Testis (tissue), 5 donors: ENCODE measurements at places on chromosomes 11 and 22. TPM values are rescaled to one million over a fixed set of nuclear protein-coding genes. Genes with fewer than 3 reads are reported as not detected.

The VPREB1 gene
- not detected for total RNA-seq

DNA sequence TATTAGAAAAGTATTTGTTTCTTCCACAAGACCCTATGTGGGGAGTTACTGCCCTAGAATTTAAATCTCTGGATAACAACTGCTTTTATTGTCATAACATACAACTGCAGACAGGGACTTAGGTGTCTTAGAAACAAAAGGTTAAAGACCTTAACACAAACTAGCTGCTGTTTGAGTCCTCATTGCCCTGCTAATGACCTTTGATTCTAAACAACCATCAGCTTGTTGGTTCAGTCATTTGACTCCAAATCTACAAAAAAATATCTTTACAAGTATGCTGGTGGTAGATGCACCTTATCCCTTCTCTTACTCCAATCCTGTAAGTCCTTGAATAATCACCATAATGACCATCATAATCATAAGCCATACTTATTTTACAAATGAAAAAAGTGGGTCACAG is 377.4 kb upstream of the PITPNB start:
- DNase-seq, result no peak
- no peak overlapping the region for H3K4me3 ChIP-seq
- H3K27ac ChIP-seq, result no peak overlapping the region
- H3K36me3 ChIP-seq, result no peaks in the 10 kb centered on the region
- H3K27me3 ChIP-seq, result no peaks in the 10 kb centered on the region

GRCh38 chr11:122306831-122307391 is 190.9 kb upstream of the BLID start:
- H3K4me3 ChIP-seq, result no peak overlapping the region
- DNase-seq, result no peak
- no peaks in the 10 kb centered on the region for H3K36me3 ChIP-seq
- no peaks in the 10 kb centered on the region for H3K27me3 ChIP-seq

The APOBEC3B gene
- 1.4 TPM for total RNA-seq

DNA sequence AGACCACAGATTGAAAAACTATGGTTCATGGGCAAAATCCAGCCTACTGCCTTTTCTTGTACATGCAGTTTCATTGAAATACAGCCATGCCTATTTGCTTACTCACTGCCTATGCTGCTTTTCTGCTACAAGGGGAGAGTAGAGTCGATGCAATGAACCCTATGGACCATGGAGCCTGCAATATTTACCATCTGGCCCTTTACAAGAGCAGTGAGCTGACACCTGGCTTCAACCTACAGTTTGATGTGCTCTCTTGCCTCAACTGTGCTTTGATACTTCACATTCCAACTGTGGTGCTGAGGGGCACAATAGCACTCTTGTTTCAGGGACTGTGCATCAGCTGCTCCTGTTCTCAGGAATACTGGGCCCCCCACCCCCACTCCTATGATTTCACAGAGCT is 239.5 kb upstream of the SORL1-AS1 start:
- no peak for DNase-seq
- H3K36me3 ChIP-seq, result no peaks in the 10 kb centered on the region
- peaks cover 14% of the 10 kb centered on the region for H3K4me1 ChIP-seq
- no peak overlapping the region for H3K27ac ChIP-seq
- H3K4me3 ChIP-seq, result no peak overlapping the region

- H3K4me1 ChIP-seq, result peaks cover 36% of the 10 kb centered on the region
- H3K27ac ChIP-seq, result peak overlapping the region; percentile 85
- H3K27me3 ChIP-seq, result no peaks in the 10 kb centered on the region
These were observed 42.2 kb upstream of the BLID start for GRCh38 chr11:122158171-122158570.

DNA sequence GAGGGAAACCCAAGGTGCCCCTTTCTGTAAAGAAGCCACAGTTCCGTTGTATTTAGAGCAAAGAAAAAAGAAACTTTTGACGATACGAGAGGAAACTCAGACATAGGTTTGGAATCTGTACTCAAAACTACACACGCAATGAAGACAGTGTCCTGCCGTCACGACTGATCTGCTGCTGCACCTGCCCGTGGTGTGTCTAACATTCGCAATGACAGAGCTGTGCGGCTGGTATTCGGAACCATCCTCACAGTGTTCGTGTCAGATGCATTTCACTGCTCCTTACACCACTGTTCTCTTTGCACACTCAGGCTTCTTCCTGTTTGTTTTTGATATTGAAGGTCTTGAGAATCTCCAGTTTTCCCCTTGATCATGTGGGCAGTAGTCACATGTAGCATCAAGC is 84.8 kb downstream of the RTL6 start:
- no peak for DNase-seq
- H3K4me3 ChIP-seq, result no peak overlapping the region
- no peaks in the 10 kb centered on the region for H3K27me3 ChIP-seq

The PANX3 gene
- 0.43 TPM for total RNA-seq

The SLC22A8 gene
- total RNA-seq, result not detected

The FGF3 gene
- total RNA-seq, result 0.50 TPM

The LAYN gene
- 7.0 TPM for total RNA-seq

The KRTAP5-7 gene
- 0.94 TPM for total RNA-seq

DNA sequence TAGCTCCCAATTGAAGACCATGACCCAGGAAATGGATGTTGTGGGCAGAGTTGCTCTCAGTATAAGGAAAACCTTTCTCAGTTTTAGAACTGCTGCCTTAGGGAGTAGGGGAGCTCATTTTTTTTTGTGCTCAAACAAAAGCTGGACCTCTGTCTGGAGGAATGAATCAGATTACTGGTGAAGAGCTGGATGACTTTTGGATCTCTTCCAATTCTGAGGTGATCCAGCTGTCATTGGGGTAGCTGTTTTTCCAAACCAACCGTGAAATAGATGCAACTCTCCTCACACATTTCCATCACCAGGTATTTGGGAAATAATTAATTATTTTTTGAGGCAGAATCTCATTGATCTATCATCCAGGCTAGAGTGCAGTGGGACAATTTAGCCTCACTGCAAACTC is 251.3 kb upstream of the PLET1 start:
- no peaks in the 10 kb centered on the region for H3K4me1 ChIP-seq
- no peaks in the 10 kb centered on the region for H3K27me3 ChIP-seq
- H3K27ac ChIP-seq, result no peak overlapping the region
- DNase-seq, result no peak

DNA sequence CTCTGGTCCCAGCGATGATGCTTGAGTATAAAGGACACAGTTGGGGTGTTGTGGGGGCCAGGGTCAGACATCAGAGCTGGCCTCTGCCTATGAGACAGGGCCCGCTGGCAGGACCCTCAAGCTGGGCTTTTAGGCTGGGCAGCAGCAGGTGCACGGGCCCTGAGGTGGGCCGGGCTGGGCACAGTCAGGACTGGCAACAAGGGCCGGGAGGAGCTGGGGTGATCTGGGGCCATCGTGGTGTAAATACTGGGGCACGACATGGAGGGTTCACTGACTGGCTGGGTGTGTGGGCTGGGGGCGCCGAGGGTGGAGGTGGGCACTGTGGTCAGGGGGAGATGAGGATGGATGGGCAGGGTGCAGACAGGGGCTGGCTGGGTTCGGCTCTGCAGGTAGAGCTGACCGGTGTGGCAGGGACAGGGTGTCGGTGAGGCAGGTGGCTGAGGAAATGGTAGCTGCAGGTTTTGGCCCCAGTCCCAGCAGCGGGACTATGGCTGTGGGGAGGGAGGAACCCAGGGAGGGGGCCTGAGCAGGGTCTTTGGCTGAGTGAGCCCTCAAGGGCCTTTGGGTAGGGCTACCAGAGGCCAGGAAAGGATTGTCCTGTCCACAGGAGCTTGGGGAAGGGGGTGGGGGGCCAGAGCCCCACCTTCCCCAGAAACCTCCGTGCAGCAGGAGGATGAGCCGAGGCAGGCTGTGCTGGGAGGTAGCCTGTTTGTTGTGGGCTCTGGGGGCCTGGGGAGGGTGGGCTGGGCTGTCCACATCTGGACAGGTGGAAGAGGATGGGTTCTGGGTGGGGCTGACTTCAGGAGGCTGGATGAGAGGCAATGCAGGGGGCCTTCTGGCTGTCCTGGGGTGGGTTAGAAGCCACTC is 81.4 kb downstream of the KCNQ1 start:
- DNase-seq, result no peak
- no peak overlapping the region for H3K4me3 ChIP-seq
- H3K36me3 ChIP-seq, result no peaks in the 10 kb centered on the region
- no peaks in the 10 kb centered on the region for H3K4me1 ChIP-seq
- H3K27me3 ChIP-seq, result no peaks in the 10 kb centered on the region

GRCh38 chr11:60492488-60493009 is at the start of gene MS4A12:
MS4A12 (plus strand) TSS chr11:60492778; CDS start chr11:60497319, 4,541 bp downstream.
- no peak for DNase-seq
- no peak within 1 kb of the TSS for H3K27ac ChIP-seq
- no peak within 1 kb of the TSS for H3K4me3 ChIP-seq
- H3K4me1 ChIP-seq, result no peaks in the 10 kb centered on the region
- no peaks in the 10 kb centered on the region for H3K27me3 ChIP-seq

DNA sequence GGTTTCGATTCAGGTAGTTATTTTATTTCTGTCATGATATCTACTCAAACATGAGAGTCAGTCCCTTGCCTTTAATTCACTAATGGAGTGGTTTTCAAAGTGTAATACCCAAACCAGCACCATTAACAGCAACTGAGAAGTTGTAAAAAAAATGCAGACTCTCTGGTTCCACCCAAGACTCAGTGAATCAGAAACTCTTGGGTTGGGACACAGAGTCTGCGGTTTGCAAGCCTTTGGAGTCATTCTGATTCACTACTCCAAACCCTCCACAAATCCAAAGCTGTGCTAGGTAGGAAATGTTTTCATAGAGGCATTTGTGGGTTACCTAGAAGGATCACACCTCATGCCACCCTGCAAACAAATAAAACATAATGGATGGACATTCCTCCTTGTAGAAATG is 340.1 kb downstream of the NTM start:
- no peak overlapping the region for H3K4me3 ChIP-seq
- H3K4me1 ChIP-seq, result no peaks in the 10 kb centered on the region
- H3K27ac ChIP-seq, result no peak overlapping the region
- no peaks in the 10 kb centered on the region for H3K36me3 ChIP-seq
- no peaks in the 10 kb centered on the region for H3K27me3 ChIP-seq

The TMEM151A gene
- 1.4 TPM for total RNA-seq

The MS4A15 gene
- total RNA-seq, result 0.56 TPM

DNA sequence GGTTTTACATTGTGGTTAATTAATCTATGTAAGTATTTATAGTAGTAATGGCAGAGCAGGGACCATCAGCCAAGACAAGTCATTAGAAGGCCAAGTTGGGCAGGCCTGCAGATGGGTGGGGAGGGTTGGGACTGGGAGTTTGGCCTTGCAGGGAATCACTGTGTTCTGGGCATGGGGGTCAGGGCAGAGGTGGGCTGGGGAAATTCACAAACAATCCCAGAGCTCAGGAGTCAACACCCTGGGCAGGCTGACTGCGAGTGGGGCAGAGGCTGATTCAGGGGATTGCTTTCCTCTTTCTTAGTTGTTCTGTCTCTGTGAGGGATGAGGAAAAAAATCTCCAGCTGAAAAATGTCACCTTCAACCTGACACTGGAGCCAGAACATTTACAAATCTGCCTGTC is 322.5 kb downstream of the NTM start:
- no peaks in the 10 kb centered on the region for H3K4me1 ChIP-seq
- no peaks in the 10 kb centered on the region for H3K27me3 ChIP-seq
- H3K36me3 ChIP-seq, result no peaks in the 10 kb centered on the region
- no peak overlapping the region for H3K27ac ChIP-seq
- no peak overlapping the region for H3K4me3 ChIP-seq

DNA sequence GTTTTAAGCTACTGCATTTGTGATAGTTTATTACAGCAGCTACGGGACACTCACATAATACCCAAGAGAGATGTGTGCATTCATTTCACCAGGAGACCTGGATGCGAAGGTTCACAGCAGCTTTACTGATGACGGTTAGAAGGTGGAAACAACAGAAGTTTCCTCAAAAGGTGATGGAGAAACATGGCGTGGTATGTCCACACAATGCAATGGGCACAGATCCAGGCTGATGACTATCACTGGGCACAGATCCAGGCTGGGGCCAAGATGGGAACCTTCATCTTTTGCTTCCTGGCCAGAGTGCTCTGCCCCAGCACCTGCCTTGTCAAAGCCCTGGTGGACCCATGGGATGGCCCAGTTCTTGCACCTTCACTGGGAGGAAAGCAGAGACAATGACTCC is 30.6 kb upstream of the RFPL3 start:
- peak; percentile 10 for DNase-seq
- H3K4me1 ChIP-seq, result peaks cover 4% of the 10 kb centered on the region
- H3K27ac ChIP-seq, result no peak overlapping the region
- H3K4me3 ChIP-seq, result no peak overlapping the region
- H3K27me3 ChIP-seq, result no peaks in the 10 kb centered on the region
- no peaks in the 10 kb centered on the region for H3K36me3 ChIP-seq

GRCh38 chr11:45857961-45858474 is 10.7 kb downstream of the CRY2 start:
- no peak overlapping the region for H3K4me3 ChIP-seq
- DNase-seq, result peak; percentile 78
- no peaks in the 10 kb centered on the region for H3K36me3 ChIP-seq
- no peaks in the 10 kb centered on the region for H3K27me3 ChIP-seq
- peak overlapping the region; percentile 79 for H3K27ac ChIP-seq
- peaks cover 57% of the 10 kb centered on the region for H3K4me1 ChIP-seq

DNA sequence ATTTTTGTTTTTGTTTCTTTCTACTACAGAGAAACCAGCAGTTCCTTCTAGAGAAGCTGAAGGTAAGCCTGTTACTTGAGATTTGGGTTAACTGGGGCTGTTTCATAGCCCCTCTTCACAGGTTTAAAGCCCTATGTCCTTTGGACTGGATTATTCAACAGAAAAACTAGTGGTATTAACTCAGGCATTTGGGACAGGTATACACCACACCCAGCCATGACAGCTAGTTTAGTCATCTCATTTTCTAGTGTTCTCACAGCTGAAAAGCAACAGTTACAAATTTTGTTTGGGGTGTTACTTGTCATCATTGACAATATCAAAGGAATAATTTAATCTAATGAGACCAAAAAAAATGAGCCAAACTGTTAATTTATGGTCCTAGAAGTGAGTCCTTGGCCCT is 14.0 kb downstream of the LAYN start:
- H3K4me1 ChIP-seq, result no peaks in the 10 kb centered on the region
- no peak overlapping the region for H3K27ac ChIP-seq

- DNase-seq, result no peak
- no peaks in the 10 kb centered on the region for H3K36me3 ChIP-seq
- H3K4me3 ChIP-seq, result no peak overlapping the region
- H3K4me1 ChIP-seq, result no peaks in the 10 kb centered on the region
These were observed 221.4 kb downstream of the DBX1 start for GRCh38 chr11:19938866-19939265.

GRCh38 chr11:57453543-57454177 is 6.7 kb upstream of the RTN4RL2 start:
- no peak overlapping the region for H3K27ac ChIP-seq
- no peak for DNase-seq
- H3K36me3 ChIP-seq, result no peaks in the 10 kb centered on the region
- peaks cover 16% of the 10 kb centered on the region for H3K4me1 ChIP-seq
- no peak overlapping the region for H3K4me3 ChIP-seq

The SERHL2 gene
- 8.8 TPM for total RNA-seq

The MPPED2 gene
- total RNA-seq, result 13.1 TPM
